Right renal pelvis (tissue), 4 donors: ENCODE measurements at places on chromosomes 5 and 9.

DNA sequence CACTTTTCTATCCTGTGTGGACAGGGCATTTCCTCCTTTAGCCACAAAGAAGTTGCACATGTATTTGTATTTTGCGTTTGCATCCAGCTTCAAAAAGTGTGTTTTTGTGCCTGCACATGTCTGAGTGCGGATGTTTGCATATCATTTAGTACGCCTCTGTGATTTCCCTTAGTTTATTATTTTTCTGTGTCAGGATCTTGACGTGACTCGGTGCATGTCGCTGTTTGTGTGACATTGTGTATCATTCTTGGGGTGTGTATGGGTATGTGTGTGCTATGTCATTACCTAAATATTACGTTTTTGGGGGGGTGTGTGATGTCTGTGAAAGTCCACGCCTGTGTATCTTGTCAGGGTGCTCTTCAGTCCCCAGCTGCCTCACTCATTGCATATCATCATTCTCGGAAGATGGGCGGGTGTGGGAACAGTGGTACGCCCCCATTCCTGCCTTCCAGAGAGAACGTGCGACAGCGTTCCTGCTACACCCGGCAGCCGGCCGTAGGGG, 416 bp upstream of the PAIP2 start:
- DNase-seq, result no peak

GRCh38 chr9:77946969-77947620, 84.5 kb downstream of the GNAQ start:
- no peak for DNase-seq

- DNase-seq, result no peak
These were observed 24.8 kb upstream of the PRDM9 start for GRCh38 chr5:23482642-23483041.

- no peak for DNase-seq
These were observed 498.0 kb downstream of the PRDM9 start for GRCh38 chr5:24005384-24005783.

- no peak for DNase-seq
These were observed 1.4 kb upstream of the GABRB2 start for GRCh38 chr5:161547738-161548486.

- DNase-seq, result no peak
These were observed 60.9 kb upstream of the RPL26L1 start for GRCh38 chr5:172898218-172898842.

DNA sequence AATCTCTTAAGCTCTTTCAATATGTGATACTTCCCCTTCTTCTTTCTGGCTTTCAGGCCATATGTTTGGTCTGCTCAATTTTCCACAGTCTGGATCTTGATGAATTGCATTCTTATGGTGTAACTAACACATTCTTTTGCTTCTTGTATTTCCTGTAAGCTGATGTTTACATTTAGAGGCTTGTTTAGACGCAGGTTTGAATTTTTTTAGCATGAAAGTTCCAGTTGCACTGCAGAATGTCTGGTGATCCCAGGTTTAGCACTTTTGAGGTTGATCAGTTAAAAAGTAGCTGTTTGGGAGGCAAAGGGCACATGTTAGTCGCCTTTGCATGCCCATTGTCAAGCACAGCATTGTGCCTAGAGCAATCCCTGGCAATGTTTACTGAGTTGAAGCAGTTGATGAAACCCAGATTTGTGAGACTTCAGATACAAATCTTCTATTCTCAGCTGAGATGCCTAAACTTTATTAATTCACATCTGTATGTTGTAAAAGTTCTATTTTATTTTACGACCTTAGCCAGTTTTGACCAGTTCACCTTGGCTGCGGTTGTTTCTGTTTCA, 59.6 kb upstream of the SPATA31C2 start:
- no peak for DNase-seq

- no peak for DNase-seq
These were observed 837.7 kb upstream of the CDH9 start for GRCh38 chr5:27876071-27876470.
